ENCODE measurements at places on chromosomes 6 and 20.

GRCh38 chr6:90044833-90045381 lies 150.6 kb downstream of the GJA10 start:
- no peak for DNase-seq

DNA sequence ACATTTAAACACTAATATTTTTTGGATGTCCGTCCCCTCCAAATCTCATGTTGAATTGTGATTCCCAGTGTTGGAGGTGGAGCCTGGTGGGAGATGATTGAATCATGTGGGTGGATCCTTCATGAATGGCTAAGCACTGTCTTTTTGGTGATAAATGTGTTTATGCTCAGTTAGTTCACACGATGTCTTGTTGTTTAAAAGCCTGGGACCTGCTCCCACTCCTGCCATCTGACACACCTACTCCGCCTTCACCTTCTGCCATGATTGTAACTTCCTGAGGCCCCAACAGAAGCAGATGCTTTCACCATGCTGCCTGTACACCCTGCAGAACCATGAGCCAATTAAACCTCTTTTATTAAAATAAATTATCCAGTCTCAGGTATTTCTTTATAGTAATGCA lies 114.7 kb downstream of the TNFAIP3 start:
- no peak for DNase-seq

- no peak for DNase-seq
These were observed 52.9 kb downstream of the SLC35B3 start for GRCh38 chr6:8382434-8382833.

DNA sequence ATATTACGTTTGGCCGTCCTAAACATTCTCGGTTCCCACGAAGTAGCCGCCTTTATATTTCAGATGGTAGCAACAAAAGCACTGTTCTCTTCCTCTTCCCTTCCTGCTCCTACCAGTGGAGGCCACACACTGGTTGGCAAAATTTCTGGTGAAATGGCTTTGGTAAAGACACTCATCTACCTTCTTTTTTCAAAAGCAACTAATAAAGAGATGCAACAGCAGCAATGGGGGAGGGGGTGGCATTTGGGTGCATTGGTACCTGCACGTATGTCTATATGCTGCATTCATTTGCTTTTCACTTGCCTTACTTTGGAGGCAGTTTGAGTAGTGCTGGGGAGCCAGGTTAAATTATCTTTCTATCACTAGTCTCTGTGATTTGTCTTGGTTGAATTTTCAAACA lies 6.0 kb downstream of the POU3F2 start:
- no peak for DNase-seq

DNA sequence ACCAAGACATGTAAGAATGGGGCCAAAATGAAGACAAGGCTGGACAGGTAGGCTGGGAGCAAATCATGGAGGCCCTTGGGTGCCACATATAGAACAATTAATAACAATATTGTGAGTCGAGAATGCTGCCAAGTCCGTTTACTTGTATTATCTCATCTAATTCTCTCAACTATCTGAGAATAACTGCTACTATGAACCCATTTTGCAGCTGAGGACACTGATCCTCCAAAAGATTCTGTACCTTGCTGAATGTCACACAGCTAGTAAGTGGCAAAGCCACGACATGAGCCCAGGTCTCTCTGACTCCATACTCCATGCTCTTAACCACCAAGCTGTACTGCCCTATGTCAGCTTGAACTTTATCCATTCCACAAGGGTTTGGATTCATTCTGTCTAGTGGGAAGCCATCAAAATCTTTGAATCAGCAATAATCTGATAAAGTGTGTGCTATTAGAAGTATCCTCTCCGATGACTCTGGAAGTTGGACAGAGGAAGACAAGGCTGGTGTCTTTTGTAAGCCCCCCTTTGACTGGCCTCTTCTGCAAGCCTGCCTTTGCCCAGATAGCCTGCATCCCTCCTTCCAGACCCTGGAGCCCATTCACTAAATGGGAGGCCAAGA lies 43.5 kb upstream of the PDYN start:
- DNase-seq: no peak

GRCh38 chr6:36688739-36689075 lies 8.9 kb upstream of the RAB44 start:
- DNase-seq: no peak

DNA sequence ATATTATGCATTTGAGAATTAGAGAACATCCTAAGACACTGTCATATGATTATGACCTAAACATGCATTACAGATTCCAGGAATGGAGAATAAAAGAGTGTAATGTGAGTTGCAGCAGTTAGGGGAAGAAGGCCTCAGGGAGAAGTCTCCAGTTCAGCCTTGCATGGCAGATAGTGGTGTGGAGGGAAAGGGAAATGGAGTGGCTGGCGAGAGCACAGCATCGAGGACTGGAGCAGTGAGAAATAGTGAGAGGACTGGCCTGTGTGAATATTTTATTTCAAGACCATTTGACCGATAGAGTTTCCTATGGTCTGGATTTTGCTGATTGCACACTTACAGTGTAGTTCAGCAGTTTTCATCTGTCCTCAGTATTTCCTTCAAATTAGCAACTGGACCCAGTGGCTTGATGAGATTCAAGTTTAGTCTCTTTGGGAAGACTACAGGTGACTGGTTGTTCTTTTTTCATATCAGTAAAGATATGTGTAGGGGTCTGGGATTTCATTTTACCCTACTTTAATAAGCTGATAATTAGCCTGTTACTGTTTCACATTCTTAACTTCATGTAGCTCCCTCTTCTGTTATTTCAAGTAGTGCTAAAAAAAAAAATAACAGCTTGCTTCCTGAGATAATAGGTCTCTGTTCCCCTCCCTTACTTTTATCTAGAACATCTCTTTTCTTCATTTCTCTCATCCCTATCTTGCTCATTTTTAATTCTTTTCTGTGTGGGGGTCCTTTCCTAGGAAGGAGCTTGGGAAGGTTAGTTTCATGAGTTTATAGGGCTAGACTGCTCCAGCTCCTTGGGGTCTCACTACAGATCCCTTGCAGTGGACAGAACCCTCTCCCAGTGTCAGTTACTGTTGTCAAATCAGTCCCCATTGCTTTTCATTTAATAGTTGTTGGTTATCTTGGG lies 27.9 kb downstream of the BLTP3A start:
- no peak for DNase-seq

- no peak for DNase-seq
These were observed 212.5 kb downstream of the FOXA2 start for GRCh38 chr20:22371843-22372242.

GRCh38 chr20:44489223-44489622 lies 13.5 kb downstream of the TTPAL start:
- no peak for DNase-seq

- peak; percentile 60 for DNase-seq
These were observed 2.1 kb downstream of the SLC35B2 start for GRCh38 chr6:44255105-44255808.

All from cerebellar cortex (tissue), 1 donor.